Kidney tubule cell (primary cell): ENCODE measurements at places on chromosomes 13 and 19.

DNA sequence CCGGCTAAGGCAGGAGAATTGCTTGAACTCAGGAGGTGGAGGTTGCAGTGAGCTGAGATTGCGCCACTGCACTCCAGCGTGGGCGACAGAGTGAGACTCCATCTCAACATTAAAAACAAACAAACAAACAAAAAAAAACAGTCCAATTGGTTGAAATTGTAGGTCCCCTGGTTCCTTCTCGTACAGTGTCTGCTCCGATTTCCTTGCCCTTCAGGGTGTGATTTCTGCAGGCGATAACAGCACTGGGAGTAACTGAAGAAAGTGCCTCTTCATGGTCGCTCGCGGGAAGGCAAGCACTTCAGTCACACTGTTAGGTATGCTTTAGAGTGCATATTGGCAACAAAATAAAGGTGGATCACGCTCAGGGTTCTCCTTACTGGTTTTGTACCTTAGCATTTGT lies 39.7 kb downstream of the TPT1 start:
- no peak for DNase-seq

DNA sequence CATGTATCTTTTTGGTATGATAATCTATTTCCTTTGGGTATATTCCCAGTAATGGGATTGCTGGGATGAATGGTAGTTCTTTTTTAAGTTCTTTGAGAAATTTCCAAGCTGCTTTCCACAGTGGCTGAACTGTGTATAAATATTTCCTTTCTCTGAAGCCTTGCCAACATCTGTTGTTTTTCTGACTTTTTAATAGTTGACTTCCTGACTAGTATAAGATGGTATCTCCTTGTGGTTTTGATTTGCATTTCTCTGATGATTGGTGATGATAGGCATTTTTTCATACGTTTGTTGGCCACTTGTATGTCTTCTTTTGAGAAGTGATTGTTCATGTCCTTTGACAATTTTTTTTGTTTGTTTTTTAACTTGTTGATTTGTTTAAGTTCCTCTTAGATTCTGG lies 61.6 kb upstream of the PCDH17 start:
- DNase-seq: no peak

DNA sequence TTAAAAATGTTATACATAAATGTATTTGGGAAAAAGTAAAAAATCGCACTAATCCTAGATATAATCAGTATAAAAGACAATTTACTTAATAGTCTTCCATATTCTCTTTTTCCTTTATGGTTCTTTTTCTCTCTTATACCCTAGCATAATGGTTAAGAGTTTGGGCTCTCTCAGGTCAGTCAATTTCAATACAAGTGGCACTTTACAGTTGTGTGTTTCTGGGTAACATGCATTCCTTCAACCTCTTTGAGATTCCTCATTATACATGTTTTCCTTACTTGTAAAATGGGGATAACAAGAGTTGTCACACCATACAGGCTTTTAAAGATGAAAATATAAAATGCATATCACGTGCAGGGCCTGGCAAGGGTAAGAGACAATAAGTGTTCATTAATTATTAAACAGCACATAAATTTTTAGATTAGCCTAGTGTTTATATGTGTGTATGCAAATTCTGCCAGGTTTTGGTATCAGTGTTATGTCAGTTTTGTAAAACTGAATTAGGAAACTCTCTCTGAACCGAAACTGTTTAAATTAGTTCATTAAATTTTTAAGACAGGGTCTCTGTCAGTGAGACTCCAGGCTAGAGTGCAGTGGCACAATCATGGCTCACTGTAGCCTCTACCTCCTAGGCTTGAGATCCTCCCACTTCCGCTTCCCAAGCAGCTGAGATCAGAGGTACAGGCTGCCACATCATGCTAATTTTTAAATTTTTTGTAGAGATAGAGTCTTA lies 49.8 kb downstream of the ELF1 start:
- DNase-seq: no peak

DNA sequence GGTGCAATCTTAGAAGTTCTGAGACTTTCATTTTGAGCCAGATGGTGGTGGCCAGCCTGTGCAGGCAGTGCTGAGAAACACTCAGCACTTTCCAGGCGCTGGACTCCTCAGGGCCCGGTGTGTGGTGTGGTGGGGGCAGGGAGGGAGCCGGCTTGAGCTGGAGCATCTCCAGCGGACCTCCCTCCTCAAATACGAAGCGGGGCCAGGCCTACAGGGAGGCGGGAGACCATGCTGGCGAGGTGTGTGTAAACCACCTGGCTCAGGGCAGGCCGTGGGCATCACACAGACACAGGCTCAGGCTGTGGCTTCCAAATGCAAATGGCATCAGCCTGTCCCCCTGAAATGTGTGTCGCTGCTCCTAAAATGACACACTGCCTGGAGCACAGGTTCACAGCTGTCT lies 33.3 kb upstream of the RANBP3 start:
- no peak for DNase-seq

GRCh38 chr13:94454906-94455305 lies 24.6 kb downstream of the DCT start:
- peak; percentile 3 for DNase-seq

- no peak for DNase-seq
Measured at GRCh38 chr13:114155320-114155719, 22.9 kb upstream of the RASA3 start.

- no peak for DNase-seq
Measured at GRCh38 chr19:37983153-37983552, 76.1 kb downstream of the SIPA1L3 start.
